ENCODE measurements at places on chromosomes 16 and 17.
A peak's percentile ranks its signal among the peaks of the same experiment; 100 is the strongest.

DNA sequence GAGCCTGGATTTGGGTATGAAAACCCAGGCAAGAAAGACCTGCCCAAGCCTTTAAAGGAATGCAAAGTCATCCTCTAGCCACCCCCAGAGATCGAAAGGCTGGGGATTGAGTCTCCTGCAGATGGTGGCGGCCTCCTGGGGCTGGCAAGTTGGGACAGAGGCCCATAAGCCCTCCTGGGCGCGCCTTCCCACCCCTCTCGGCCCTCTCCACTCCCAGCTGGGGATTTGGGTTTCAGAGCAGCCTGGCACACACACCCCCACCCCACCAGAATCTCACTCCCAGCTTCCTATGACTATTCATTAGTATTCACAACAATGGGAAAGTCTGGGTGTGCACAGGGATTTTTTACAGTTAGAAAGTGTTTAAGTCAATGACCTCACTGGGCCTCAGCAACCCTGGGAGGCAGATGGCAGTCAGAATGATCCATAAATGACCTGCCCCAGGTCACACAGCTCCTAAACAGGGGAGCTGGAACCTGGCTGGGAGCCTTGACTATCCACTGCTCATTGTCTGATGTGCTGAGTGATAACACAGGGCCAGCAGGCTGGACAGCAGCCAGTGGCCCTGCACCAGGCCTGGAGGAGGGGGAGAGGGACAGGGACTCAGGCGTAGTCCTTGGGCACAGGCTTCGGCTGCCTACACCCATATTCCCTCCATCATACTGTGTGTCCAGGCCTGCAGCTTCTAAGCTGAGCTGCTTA lies 12.1 kb downstream of the NHERF1 start:
- no peak for DNase-seq
- H3K36me3 ChIP-seq, result no peaks in the 10 kb centered on the region
- H3K4me3 ChIP-seq, result no peak overlapping the region
- H3K27ac ChIP-seq, result peak overlapping the region; percentile 42
- no peaks in the 10 kb centered on the region for H3K27me3 ChIP-seq
- H3K4me1 ChIP-seq, result peaks cover 19% of the 10 kb centered on the region

GRCh38 chr17:62713086-62713881 lies 85.8 kb downstream of the MRC2 start:
- H3K4me1 ChIP-seq, result no peaks in the 10 kb centered on the region
- no peak overlapping the region for H3K27ac ChIP-seq
- H3K4me3 ChIP-seq, result no peak overlapping the region

GRCh38 chr17:37043201-37043600 lies 94.4 kb downstream of the AATF start:
- no peaks in the 10 kb centered on the region for H3K27me3 ChIP-seq
- no peaks in the 10 kb centered on the region for H3K36me3 ChIP-seq
- peak; percentile 44 for DNase-seq
- H3K4me3 ChIP-seq, result no peak overlapping the region
- peaks cover 1% of the 10 kb centered on the region for H3K4me1 ChIP-seq

DNA sequence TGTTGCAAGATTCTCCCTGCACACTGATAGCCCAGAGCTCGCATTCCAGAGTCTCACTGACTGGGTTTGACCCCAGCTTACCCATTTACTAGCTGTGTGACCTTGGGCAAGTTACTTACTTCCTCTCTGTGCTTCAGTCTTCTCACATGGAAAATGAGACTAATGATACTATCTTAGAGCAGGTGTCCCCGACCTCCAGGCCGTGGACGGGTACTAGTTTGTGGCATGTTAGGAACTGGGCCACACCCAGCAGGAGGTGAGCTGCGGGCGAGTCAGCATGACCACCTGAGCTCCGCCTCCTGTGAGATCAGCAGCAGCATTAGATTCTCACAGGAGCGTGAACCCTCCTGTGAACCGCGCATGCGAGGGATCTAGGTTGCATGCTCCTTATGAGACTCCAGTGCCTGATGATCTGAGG lies 15.8 kb downstream of the ANKFY1 start:
- H3K4me1 ChIP-seq, result peaks cover 6% of the 10 kb centered on the region
- no peaks in the 10 kb centered on the region for H3K27me3 ChIP-seq
- H3K27ac ChIP-seq, result no peak overlapping the region
- peak; percentile 69 for DNase-seq

- H3K4me1 ChIP-seq, result no peaks in the 10 kb centered on the region
- H3K36me3 ChIP-seq, result no peaks in the 10 kb centered on the region
- H3K27ac ChIP-seq, result no peak overlapping the region
Measured at GRCh38 chr16:78656887-78657286, 557.4 kb downstream of the WWOX start.

- peaks cover 3% of the 10 kb centered on the region for H3K4me1 ChIP-seq
- H3K36me3 ChIP-seq, result no peaks in the 10 kb centered on the region
- H3K4me3 ChIP-seq, result peak overlapping the region; percentile 88
- no peaks in the 10 kb centered on the region for H3K27me3 ChIP-seq
Measured at GRCh38 chr17:18855831-18856569, 1.9 kb upstream of the PRPSAP2 start.
